ENCODE measurements at places on chromosomes 13 and 19.

GRCh38 chr13:40682449-40683240 is 16.2 kb upstream of the FOXO1 start:
- no peak for DNase-seq

DNA sequence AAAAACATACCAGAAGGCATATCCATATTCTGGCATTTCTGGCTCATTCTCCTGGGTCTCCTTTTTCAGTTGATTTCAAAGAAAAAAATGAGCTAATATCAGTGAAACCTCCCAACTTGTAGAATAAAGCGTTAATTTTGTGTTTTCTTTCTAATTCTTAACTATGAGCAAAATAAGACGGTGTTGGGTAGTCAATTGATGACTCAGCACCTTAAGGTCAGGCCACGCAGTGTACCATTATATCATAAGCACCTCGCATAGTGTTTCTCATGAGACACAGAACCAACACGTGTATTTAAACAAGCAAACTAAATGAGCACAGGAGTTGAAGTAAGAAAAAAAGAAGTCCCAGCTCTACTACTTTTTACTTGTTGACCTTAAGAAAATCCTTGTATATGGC is 174.9 kb downstream of the OXGR1 start:
- no peak for DNase-seq

DNA sequence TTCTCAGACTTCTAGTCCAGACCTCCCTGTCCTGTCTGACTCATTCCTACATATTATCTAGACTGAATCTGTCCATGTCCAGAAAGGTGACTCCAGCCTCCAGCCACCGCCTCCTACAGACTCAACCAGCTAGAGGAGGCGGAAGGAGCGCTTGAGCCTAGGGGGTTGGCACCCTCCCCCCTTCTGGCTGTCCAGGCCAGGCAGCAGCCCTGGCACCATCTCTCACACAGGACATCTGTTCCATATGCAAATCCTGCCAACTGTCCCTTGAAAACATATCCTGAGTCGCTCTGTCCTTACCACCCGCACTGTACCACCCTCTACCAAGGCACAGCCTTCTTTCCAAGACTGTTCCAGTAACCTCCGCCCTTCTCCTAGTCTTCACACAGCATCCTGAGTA is 150.7 kb upstream of the WASF3 start:
- no peak for DNase-seq

DNA sequence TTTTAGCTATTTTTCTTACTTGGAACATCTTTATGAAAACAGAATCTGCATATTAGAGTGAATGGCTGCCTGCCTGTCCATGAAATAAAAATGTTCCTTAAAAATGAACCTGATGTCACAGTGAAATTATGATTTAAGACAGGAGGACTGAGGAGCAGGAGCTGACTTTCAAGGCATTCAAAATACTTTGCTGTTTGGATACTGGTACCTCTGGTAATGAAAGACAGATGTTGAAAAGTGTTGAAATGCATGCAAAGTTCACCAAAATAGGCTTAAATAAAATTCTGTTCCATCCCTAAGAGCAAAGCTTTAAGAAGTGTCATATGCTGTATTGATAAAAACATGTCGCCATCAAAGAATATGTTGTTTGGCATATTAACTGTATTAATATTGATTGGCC is 1.7 kb downstream of the ARHGEF7 start:
- no peak for DNase-seq

GRCh38 chr19:5091684-5092480 is 123.0 kb downstream of the KDM4B start:
- DNase-seq: no peak

DNA sequence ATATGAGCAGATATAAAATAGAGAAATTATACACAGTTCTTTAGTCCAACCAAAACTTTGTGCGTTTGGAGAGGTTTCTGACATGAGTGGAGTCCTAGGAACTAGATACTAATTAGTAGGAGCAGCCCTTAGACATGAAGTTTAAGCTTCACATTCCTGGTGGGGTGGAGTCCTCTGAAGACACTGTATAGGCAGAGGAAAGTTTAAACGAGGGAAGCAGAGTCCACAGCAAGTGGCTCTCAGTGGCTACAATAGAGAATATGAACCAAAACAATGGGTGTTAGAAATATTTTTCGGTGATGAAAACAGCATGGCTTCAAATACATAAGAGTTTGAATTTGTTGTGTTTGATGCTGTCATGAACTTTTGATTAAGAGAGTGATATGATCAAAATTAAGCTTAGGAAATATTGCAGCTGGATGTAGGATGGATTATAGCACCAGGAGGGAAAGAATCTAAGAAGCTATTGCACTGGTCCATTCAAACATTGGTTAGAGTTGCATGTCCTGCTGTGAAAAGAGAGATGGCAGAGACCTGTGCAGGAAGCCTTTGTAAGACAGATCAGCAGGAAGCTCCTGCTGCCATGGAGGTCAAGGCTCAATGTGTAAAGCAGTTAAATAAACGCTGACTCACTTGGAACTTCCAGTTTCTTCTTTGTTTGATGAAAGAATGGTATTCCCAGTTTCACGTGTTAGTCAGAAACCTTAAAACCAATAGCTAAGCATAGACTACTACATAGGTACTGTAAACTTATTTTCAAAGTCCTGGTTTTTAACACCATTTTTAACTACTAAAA is 175.2 kb downstream of the TDRD3 start:
- DNase-seq: no peak

DNA sequence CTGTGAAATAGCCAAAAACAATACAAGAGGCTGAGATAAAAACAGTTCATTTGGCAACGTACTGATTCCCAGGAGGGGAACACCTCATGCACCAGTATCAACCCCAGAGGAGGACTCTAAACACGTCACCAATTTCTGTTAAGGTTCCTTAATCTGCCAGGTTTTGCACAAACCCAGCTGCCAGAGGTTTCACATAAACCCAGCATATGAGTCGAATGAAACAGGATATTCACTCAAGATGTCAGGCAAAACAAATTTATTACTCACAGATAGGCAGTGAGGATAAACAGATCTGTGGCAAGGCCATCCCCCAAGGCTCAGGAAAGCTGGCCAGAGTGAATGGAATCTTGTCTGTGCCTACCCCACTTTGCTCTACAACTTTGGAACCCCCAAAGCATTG is 210.9 kb downstream of the GPC5 start:
- DNase-seq: no peak

DNA sequence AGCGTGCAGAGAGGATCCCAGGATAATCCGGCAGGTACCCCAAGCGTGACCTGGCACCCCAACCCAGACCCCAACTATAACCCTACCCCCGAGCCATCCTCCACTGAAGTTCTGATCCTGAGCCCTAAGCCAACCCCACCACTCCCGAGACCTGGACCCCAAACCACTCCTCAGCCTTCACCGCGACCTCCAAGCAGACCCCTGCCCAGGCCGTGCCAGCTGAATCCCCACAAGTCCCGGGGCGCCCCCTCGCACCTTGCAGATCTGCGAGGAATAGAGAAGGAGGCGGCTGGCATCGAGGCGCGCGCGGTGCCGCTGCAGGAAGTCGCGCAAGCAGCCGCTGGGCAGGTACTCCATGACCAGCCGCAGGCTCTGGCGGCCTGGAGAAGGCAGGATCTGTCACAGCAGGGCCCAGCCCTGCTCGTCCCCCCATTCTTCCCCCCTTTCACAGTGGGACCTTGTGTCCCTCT is 10.1 kb upstream of the INSL3 start:
- no peak for DNase-seq

- no peak for DNase-seq
Observed at GRCh38 chr19:9850235-9850959, 15.3 kb downstream of the PIN1 start.

GRCh38 chr19:16330806-16331690 is 6.4 kb downstream of the KLF2 start:
- no peak for DNase-seq

DNA sequence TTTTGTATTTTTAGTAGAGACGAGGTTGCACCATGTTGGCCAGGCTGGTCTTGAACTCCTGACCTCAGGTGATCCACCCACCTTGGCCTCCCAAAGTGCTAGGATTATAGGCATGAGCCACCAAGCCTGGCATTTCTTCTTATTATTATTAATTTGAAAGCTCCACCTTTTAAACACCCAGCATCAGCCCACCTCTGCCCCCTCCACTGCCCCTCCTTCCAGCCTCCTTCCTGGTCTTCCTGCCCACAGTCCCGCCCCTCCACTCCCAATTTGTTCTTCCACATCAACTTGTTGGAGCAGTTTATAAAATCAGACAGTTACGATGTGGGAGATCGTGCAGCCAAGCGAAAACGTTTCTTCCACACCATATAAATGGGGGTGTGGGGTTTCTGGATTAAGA is 7.8 kb upstream of the CLIP3 start:
- no peak for DNase-seq

DNA sequence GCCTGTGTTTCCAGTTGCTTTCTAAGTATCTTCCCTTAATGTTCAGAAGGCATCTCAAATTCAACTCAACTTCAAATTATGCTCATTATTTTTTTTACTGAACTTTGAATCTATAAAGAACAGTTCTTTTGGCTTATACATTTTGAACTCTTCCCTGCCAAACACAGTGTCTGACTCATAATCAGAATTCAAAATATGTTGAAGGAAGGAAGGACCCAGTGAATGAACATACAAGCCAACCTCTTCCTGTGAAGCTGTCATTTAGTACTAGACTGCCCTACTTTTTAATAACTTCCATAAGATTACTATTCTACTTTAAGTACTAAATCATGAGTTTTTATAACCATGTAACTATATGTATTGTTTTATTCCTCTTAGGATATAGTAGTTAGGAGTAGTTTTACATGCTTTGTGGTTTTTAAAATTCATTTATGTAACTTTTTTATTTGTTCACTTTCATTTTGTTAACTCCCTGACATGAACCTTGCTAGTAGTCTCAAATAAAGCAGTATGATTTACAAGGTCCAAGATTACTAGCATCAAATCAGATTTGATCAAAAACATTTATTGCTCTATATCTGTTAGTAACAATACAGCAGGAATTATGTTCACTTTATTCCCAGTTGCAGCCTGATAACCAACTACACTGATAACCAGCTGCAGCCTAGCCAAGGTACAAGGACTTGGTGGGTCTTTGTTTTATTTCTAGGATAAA is 6.4 kb downstream of the NUDT15 start:
- DNase-seq: no peak

- DNase-seq: no peak
Observed at GRCh38 chr19:11025006-11025405, 64.2 kb downstream of the SMARCA4 start.

- peak; percentile 49 for DNase-seq
Observed at GRCh38 chr13:71290963-71291841, 575.8 kb downstream of the DACH1 start.

DNA sequence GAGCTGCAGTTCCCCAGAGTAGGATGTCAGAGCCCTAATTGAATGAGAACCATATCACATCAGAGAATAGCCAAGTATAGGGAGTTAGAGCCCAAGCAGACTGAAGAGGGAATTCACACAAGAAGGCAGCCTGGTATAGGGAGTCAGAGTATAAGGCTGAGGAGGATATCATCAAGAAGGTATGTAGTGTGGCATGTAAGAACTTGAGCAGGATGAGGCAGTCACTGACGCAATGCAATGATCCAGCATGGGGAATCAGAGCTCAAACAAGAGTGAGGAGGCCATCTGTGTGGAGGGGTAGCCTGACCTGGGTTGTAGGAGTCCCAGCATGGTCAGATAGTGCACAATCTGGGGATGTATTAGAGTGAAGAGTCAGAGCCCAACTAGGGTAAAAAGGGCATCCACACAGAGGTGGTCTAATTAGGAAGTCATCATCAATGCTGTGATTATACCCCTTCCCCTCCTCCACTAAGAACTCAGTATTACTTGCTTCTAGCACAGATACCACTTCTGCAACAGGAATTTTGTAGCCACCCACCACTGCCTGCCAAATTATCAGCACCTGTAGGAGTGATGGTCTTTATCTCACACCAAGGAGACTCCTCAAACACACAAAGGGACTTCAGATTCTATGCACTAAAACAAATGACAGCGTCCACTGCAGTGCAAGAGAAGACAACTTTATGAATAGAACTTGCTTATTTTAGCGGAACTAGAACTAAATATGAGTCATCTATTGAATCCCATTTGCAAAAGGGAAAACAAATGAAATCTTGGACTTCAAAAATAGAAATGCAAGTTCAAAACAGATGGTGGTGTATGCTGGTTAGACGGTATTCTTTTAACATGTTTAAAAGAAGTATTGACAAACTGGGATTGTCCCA is 107.2 kb downstream of the FNDC3A start:
- DNase-seq: no peak

- DNase-seq: no peak
Observed at GRCh38 chr13:59494151-59494550, 669.6 kb downstream of the DIAPH3 start.

GRCh38 chr13:81551036-81551435 is 1210.1 kb upstream of the SPRY2 start:
- no peak for DNase-seq

DNA sequence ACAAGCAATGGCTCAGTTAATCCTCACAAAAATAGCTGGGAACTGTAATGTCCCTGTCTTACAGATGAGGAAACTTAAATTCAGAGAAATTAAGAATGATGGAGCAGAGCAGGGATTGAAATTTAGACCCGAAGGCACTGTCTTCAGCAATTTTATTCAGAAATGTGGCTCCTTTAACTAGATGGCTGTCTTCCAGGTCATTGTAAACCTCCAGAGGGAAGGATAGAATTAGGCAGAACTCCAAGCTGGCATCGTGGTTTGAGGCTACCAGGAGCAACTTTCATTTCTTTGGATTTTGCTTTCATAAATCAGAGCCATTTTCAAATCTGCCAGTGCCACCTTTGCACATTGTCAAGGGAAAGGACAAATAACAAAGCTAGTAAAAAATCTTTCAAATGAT is 339.0 kb downstream of the DCT start:
- no peak for DNase-seq

DNA sequence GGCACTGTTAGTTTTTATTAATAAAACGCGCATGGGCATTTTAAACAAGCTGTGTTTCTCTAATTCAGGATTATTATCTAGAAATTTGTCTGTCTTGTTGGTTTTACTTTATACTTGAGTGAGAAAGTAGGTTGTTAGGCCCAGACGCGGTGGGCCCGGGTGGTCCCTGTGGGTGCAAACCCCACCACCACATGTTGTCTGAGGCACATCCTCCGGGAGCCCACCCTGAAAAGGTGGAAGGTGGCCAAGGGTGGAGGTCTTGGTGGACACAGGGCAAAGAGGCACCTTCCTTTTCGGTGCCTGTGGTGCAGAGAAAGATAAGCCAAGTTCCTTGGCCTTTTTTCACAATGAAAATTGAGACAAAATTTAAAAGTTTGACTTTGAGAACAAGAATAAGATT is 16.6 kb downstream of the ATP4B start:
- no peak for DNase-seq

DNA sequence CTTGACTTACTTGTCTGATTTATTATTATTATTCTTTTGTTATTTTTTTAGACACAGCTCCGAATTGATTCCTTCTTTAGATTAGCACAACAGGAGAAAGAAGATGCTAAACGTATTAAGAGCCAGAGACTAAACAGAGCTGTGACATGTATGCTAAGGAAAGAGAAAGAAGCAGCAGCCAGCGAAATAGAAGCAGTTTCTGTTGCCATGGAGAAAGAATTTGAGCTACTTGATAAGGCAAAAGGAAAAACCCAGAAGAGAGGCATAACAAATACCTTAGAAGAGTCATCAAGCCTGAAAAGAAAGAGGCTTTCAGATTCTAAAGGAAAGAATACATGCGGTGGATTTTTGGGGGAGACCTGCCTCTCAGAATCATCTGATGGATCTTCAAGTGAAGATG is 29.4 kb downstream of the ERCC5 start:
- no peak for DNase-seq

- DNase-seq: no peak
Observed at GRCh38 chr13:75533861-75534260, 3.8 kb downstream of the COMMD6 start.

GRCh38 chr13:60944016-60944415 is 471.6 kb downstream of the PCDH20 start:
- DNase-seq: no peak
